NCI-H1092 treated with DMSO at 0.1 percent for 48 hours (cell line): ENCODE measurements at places on chromosomes 3 and 15.

- DNase-seq: no peak
Observed at GRCh38 chr3:98985431-98985830, 83.9 kb upstream of the DCBLD2 start.

- DNase-seq: no peak
Observed at GRCh38 chr3:107767897-107768605, 245.3 kb downstream of the BBX start.

DNA sequence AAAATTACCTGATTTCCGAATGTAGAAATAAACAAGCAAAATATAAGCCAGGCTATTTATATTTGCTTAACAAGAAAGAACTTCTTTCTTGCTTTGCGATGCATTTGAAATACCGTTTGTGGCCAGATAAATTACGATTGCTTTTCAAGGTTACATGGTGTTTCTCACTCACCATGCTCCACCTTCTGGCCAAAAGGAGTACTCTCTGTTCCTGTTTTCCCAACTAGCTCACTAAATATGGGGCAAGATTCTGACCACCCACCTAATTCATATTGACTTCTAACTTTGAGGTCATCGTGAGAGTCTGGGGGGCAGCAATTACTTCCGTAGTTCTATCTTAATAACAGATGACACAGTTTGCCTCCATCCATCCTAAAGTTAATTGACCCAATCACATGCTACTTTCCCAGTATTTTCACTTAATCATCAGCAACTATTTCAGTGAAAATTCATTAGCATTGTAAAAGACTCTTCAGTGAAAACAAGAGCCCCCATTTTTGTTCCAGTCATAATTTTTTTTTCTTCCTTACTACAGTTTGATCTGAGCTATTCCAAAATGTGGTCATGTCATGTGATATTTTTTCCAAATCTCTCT is 25.9 kb downstream of the ACP3 start:
- DNase-seq: peak; percentile 59

- no peak for DNase-seq
Observed at GRCh38 chr3:10482631-10483363, 22.6 kb downstream of the ATP2B2 start.

DNA sequence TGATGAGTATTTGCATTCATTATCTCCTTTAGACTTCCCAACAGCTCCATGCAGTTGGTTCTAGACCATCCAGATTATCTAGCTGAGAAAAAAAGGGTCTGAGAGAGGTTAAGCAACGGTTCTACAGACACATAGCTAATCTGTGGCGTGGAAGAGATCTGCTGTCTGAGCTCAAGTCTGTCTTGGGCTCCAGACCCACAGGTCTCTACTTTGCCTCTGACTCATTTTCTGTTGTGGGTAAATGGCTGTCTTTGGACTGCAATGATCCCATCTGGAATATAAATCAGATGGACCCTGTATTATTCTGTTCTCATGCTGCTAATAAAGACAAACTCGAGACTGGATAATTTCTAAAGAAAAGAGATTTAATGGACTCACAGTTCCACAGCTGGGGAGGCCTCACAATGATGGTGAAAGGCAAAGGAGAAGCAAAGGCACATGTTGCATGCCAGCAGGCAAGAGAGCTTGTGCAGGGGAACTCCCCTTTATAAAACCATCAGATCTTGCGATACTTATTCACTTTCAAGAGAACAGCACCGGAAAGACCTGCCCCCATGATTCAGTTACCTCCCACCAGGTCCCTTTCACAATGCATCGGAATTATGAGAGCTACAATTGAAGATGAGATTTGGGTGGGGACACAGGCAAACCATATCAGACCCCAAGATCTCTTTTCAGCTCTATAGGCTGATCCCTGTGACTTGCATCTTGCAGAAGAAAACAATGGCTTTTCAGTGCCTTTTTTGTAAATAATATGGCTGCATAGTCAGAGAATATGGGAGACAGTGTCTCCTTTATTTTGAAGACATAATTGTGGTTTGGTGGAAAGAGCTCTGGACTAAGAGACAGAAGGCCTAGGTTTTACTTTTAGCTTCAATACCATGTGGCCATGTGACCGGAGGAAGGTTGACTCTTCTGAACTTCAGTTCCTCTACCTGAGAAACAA is 24.7 kb downstream of the CEMIP start:
- DNase-seq: no peak

- no peak for DNase-seq
Observed at GRCh38 chr15:48411971-48412591, 80.9 kb downstream of the DUT start.

DNA sequence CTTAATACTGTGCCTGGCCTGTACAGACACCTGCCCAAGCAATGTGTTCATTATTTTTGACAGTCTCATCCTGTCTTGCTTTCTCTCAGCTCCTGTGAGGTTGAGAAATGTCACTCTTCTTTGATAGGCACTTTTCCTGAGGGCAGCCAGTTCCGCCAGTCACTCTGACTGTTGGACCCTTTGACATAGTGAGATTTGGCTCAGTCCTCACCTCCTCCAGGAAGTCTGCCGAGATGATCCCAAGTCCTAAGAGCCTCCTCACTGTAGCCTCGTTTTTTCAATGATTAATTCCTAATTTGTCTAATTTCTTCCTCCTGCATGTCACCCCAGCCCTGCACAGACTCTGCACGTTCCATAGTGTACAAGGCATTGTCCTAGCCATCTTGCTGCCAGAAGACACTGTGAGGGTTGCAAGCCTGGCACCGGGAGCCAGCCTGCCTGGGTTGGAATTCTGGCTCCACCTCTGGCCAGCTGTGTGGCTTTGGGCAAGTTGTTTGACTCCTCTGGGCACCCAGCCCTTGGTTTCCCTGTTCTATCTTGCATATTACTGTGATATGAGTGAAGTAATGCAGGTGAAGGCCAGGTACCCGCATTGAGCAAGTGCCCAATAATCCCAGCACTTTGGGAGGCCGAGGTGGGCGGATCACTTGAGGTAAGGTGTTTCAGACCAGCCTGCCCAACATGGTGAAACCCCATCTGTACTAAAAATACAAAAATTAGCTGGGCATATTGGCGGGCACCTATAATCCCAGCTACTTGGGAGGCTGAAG is 24.3 kb downstream of the RPLP1 start:
- no peak for DNase-seq

DNA sequence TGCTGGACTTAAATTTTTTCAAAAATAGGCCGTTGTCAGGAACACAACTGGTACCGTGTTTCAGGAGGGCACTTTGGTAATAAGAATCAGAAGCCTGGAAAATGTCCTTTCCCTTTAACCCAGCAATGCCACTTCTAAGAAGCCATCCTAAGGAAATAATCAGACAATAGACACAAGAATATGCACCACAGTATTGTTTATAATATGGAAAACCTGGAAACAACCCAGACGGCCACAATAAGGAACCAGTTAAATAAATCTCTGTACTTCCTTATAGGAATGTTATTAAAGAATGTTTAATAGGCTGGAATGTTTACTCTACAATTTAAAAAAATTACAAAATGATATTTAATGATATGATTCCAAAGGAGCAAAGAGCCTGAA is 30.4 kb upstream of the ATP1B3 start:
- DNase-seq: no peak

- no peak for DNase-seq
Observed at GRCh38 chr3:138188013-138188730, 1.1 kb downstream of the ARMC8 start.

DNA sequence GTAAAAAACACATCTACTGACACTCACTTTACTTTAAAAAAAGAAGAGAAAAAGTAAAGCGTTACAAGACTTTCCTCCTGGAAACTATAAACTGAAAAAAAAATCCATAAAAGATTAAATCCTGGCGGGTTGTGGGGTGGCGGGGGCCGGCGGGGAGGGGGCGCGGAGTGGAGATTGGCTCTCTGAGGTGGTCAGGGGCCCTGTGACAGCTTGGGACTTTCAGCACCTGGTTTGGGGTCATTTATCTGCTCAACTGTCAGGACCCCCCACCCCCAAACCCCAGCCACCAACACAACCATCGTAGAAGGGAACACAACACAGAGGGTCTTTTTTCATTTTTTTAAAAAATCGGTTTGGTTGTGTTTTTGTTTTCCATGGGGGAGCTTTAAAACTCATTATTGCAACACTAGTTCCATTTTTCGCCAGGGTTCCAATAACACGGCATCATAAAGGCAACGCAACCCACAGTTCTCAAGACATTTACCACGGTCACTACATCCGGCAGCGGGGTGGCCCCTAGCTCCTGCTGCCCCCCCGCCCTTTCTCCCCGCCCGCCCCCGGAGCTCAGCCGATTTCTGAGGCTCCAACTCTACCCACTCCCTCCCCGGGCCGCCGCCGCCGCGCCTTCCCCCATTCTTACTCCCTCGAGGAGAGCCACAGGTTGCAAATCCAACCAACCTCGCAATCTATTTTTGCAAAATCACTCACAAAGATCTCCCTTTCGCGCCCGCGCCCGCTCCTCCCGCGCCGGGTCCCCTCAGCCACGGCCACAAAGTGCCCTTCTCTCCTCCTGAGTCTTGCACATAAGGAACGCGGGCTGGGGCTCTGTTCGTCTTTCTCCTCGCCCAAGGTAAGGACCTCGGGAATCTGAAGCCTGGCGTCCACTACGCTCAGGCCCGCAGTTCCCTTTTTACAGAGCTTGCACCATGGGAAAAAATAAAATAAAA is 1.8 kb downstream of the BCL6 start:
- DNase-seq: peak; percentile 10

- DNase-seq: no peak
Observed at GRCh38 chr3:144636833-144637232, 665.2 kb downstream of the DIPK2A start.

GRCh38 chr3:14346642-14347041 is 55.8 kb upstream of the SLC6A6 start:
- DNase-seq: no peak

DNA sequence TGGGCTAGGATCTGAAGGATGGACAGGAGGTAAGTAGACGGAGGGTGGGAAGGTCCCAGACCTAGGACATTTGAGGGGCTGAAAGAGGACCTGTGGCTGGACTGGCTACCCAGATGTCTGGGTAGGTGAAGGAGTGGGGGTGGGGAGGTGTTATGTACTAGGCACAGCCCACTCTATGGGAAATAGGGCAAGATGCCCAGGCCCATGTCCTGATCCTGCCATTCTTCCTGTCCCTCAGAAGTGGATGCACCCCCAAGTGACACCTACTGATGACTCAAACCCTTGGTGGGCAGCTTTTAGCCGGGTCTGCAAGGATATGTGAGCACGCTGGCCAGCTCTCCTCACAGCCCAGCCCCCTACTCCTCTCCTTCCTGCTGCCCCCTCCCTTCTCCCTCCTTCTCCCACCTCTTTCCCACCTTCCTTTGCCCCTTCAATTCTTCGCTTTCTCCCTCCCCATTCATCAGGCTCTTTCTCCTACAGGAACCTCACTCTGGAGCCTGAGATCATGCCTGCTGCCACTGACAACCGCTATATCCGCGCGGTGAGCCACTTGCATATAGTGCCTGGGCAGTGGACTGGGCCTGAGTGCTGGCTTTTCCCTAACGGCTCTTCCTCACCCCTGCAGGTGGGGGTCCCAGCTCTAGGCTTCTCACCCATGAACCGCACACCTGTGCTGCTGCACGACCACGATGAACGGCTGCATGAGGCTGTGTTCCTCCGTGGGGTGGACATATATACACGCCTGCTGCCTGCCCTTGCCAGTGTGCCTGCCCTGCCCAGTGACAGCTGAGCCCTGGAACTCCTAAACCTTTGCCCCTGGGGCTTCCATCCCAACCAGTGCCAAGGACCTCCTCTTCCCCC is 5.2 kb downstream of the ACY1 start:
- DNase-seq: no peak

DNA sequence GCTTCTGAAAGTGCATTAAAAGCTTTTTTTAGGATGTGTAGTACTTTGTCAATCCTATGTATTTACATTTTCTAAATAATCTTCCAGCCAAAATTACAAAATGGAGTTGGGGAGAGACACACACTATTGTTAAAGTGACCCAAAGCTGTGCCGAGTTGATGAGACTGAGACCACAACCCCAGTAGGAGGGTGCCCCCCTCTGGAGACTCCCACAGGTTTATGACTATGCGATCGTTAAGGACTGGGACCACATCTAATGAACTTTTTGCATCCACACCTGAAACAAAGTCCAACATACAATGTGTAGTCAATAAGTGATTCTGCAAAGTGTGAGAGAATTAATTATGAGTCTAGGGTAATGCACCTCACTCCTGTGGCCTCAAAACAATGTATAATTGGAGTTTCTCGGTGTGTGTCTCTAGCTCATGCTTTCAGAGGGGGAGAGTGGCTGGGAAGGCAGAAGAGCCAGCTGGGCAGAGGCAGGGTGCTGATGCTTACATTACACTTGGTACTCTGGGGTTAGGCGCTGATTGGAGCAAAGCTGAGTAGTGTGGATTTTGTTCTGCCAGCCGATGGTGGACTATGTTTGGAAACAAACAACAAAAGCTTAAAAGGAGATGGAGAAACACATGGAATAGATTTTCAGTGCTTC is 102.8 kb downstream of the KCNH8 start:
- DNase-seq: no peak

- DNase-seq: no peak
Observed at GRCh38 chr3:51354172-51354571, 30.9 kb upstream of the MANF start.
